HCT116 (cell line): ENCODE measurements at places on chromosomes 11 and 22.

- DNase-seq: no peak
Observed at GRCh38 chr11:76910620-76911414, 50.1 kb downstream of the ACER3 start.

GRCh38 chr11:76592025-76592914 lies 78.3 kb downstream of the LRRC32 start:
- no peak for DNase-seq

- no peak for DNase-seq
Observed at GRCh38 chr11:1546536-1547466, 25.3 kb downstream of the DUSP8 start.

- DNase-seq: no peak
Observed at GRCh38 chr11:69705351-69705811, 1.6 kb upstream of the FGF19 start.

- no peak for DNase-seq
Observed at GRCh38 chr11:44931466-44931865, 19.2 kb downstream of the TP53I11 start.

- no peak for DNase-seq
Observed at GRCh38 chr11:71421392-71421950, 26.7 kb downstream of the DHCR7 start.

GRCh38 chr11:68329978-68330699 lies 17.7 kb downstream of the LRP5 start:
- DNase-seq: no peak

DNA sequence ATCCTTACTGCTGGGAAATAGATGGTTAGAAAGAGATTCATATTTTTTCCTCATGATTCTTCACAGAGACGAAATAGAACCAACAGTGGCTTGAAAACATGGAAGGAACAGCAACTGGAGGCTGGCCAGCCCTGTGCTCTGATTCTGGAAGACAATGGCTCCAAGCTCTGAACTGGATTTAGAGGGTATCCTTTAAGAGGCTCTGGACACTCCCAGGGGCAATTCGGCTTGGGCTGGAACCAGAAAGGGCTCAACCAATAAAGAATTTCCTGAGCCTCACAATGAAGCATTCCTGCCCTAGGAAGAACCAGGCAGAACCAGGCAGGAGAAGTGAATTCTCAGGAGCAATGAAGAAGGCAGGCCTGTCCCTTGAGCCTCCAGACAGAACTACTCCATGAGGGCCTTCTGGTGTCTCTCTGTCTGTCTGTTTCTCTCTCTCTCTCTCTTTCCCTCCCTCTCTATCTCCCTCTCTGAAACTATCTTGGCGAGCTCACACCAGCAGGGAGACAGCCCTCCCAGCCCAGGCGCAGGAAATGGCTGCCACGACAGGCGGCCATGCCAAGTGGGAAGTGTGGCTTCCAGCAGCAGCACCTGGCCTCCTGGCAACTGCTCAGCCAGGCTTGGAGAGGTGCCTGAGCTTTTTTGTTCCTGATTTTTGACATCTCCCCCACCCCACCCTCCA lies 93.3 kb downstream of the RCN1 start:
- DNase-seq: no peak

GRCh38 chr11:104918113-104918824 lies 20.0 kb upstream of the CASP12 start:
- no peak for DNase-seq

- DNase-seq: no peak
Observed at GRCh38 chr11:58625086-58625485, 2.6 kb downstream of the CNTF start.

DNA sequence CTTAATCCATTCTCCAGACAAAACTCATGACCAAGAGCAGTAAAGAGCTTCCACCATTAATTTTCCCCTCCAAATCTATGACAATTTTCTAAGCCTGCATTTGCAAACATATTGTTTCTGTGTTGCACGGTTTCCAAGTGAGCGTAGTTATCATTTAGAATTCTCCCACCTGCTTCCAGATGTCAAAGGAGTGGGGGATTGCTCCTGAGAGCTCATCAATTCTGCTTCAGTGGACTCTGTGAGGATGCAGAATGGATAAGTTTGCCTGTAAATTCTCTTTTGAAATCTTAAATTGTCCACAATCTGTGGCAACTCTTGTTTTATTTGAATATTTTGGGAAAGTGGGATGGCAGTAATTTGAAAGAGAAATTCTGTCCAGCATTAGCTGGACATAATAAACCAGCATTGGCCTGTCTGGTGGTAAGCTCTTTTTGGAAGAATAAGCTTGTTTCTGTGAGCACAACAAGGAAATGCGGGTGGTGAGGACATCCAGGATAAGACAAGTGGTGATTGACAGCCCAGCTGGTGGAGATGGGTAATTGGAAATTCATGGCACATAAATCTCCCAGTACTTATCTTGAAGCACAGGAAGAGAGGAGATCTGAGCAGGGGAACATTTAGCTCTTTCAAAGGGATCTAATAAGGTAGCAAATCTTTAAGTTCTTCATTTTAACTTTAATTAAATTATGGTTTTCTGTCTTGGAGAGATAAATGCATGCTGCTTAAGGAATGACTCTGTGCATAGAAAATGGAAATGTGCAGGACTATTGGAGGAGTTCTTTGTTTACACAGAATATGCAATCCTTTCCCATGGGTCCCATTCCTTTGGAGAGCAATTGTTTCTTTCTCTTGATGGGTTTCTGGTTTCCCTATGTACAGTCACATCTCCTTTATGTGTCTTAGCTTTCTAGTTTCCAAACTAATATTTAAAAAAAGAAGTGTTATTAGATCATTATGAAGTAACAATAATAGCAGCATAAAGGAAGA lies 73.2 kb downstream of the FAT3 start:
- DNase-seq: no peak

GRCh38 chr22:42814215-42814614 lies 42.9 kb downstream of the ARFGAP3 start:
- no peak for DNase-seq

DNA sequence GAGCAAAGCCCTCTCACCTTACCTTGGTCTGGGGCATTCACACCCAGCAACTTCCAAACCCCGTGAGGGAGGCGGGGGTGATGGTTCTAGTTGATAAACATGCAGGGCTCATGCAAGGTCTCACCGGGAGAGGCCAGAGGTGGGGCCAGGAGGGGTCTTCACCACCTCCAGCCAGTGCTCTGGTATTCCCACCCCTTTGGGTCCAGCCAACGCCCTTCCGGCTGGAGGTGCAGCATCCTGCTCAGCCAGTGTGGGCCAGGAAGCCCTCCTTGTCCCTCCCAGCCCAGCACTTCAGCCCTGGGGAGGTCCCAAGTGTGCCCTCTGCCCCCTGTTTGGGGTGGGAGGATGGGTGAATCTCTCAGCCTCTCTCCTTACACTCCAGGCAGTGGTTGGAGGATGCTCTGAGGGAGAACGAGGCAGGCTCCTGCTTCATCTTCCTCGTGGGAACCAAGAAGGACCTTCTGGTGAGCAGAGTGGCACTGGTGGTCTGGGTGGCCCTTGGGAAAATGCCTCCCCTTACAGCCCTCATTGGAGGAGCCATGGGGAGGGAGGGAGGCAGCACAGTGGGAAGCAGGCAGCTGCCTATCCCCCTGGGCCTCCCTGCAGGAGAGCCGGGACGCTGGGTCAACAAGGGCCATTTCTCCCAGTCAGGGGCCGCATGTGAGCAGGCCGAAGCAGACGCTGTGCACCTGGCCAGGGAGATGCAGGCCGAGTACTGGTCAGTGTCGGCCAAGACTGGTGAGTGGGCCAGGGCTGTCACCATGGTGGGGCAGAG lies 13.4 kb downstream of the RAB36 start:
- no peak for DNase-seq

DNA sequence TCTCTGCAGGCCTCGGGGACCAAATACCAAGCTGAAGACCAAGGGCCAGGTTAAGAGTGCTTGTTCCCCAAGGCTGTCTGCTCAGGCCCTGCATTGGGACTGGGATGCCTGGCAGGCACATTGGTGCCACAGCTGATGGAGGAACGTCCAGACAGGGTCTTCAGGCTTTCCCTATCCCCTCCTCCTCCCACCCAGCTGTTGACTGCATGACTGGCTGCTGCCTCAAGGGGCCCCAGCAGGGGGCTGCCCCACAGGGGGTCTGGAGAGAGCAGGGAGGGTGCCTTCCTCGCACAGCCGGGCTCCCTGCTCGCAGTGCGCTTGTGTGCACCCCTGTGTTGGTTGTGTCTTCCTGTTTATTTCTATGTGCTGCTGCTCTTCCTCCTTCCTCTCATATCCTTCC lies 9.9 kb downstream of the RCOR2 start:
- DNase-seq: no peak

DNA sequence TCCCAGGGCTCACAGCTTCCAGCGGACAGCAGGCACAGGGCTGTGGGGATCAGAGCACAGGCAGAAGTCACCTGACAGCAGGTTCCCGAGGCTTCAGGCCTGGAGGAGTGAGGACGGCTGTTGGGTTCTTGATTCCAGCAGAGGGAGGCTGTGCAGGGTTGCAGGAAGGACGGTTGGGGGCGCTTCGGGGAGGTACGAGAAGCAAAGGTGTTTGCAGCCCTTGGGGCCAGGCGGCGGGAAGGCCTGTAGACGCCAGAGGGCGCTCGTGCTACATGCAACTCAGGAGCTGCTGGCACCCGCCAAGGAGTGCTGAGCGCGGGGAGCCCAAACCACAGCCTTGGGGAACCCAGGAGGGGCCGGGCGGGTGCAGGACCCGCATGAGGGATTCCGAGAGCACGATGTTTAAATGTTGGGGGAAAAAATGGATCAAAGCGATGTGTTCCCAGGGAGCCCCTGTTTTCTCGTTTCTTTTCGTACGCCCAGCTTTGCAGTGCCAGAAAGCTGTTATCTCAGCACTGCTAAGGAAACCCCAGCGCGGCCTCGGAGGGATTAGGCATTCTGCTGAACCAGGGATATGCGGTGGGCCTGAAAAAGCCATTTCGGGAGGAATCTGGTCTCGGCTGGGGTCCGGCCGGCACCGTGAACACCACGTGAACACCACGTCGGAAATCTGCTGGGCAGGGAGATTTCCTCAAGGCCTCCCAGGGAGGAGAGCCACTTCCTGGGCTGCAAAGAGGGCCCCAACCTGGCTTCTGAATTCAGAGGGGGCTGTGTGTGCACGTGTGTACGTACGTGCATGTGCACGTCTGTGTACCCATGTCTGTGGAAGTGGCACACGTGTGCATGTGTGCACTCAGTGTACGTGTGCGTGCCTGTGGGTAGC lies 88.1 kb downstream of the KCNQ1 start:
- peak; percentile 89 for DNase-seq

GRCh38 chr11:38824573-38824972 lies 2226.5 kb upstream of the RAG2 start:
- DNase-seq: no peak

GRCh38 chr11:32722255-32722654 lies 72.2 kb downstream of the CCDC73 start:
- no peak for DNase-seq

DNA sequence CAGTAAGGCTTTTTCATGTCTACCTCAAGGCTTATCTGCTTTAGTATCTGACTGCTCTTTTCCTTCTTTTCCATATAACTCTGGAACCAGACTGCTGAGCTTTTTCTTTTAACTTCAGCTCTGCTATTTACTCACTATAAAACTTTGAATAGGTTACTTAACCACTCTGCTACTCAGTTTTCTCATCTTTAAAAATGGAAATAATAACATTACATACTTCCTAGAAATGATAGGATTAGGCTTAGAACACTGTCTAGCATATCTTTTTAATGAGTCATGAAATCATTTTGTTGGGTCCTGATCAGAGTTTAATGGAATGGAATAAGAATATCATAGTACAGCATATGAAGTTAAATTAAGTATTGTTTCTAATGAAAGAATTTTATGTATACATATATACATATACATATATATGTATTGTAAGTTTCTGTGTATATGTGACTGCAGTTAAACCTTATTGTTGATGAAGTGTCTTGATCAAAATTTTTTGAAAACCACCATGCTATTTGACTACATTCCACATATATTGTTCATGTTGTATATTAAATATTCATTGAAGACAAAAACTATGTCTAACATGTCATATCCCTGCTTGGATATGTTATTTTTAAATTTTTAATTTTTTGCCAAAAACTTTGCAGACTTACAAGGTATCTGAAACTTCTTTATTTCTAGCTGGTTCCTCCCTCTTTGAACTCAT lies 120.2 kb downstream of the METTL15 start:
- DNase-seq: no peak

DNA sequence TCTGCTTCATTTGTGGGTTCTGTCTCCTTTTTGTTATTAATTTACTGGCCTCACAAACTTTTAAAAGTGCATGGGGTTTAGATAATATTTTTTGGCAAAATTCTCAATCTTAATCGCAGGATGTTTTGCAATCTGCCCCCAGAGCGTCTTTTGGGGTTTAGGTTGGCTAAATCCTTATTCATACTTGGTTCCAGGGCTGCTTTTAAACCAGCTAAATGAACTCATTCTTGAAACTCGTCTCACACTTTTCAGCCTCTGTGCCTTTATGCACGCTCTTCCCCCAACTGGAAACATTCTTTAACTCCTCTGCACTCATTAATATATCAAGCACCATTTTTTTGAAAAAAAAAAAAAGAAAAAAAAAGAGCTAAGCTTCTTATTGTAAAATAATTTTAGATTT lies 131.7 kb downstream of the KIF18A start:
- DNase-seq: no peak

DNA sequence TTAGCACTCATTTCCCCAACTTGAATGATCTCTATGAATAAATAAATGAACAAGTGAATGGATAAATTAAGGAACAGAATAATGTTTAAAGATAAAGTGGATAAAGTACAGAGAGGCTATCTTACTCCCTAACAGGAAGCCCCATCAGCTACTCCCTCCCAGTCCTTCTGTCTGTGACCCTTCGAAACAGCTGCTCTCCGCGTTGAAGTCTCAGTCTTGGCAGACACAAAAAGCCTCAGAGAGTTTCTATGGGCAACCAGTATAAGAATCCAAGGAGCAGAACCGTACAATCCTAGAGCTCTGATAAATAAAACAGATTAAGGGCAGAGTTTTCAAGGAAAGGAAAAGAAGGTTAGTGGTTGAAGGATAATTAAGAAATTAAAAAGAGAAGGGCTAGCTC lies 35.0 kb downstream of the GUCY1A2 start:
- DNase-seq: no peak

GRCh38 chr11:132779497-132779896 lies 752.8 kb downstream of the OPCML start:
- no peak for DNase-seq

GRCh38 chr11:65870307-65870658 lies 2.3 kb downstream of the EFEMP2 start:
- DNase-seq: no peak

DNA sequence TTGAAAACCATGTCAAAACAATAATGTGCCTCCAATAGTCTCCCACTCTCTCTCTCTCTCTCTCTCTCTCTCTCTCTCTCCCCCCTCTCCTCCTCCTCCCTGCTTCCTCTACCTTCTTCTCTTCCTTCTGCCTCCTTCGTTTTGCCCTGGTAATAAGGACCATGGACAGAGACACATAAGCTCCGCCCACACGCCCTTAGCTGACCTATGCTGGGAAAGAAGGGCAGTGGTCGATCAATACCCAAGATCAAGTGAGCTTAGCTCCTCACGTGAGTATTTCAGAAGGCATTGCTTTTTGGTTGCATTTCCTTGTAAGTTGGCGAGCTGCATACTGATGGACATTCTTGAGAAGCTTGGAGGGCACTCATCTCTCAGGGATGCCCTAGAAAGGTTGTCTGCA lies 194.8 kb downstream of the MIAT start:
- no peak for DNase-seq

GRCh38 chr22:48973694-48974041 lies 854.0 kb downstream of the BRD1 start:
- DNase-seq: no peak
